Natural killer cell (primary cell): ENCODE measurements at places on chromosomes 16 and 17. TPM values are rescaled to one million over a fixed set of nuclear protein-coding genes. Genes with fewer than 3 reads are reported as not detected.

Gene SLC13A2
- total RNA-seq: not detected

Gene NKD1
- total RNA-seq: 0.75 TPM

Gene TNP2
- total RNA-seq: not detected

Gene SMIM5
- 2.0 TPM for total RNA-seq

Gene TSR1
- 19.7 TPM for total RNA-seq

Gene CDH16
- not detected for total RNA-seq

Gene RHBDL3
- total RNA-seq: not detected

Gene FAM20A
- 1.3 TPM for total RNA-seq

Gene TBC1D3L
- total RNA-seq: 7.9 TPM

Gene ASPA
- not detected for total RNA-seq

- no peak overlapping the region for H3K4me3 ChIP-seq
- no peak overlapping the region for H3K27ac ChIP-seq
- peaks cover 56% of the 10 kb centered on the region for H3K4me1 ChIP-seq
- H3K36me3 ChIP-seq: peaks cover 92% of the 10 kb centered on the region
- no peak for DNase-seq
- H3K27me3 ChIP-seq: no peaks in the 10 kb centered on the region
Observed at GRCh38 chr17:74767111-74767516, 9.0 kb downstream of the NAT9 start.

DNA sequence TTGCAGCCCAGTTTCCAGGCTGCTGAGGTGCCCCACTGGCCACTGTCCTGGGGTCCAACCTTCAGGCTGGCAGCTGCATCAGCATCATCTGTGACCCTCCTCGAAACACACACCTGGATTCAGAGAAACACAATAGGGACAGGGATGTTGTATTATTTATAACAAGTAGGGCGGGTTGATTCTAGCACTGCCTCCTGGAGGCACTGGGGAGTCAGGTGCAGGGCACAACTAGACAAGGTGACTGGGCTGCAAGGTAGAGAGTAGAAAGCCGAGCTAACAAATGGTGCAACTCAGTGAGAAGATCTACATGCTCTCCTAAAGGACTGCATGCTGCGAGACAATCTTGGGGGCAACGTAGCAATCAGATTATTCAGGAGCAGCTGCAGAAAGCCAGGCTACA is 317.3 kb downstream of the SLC39A11 start:
- H3K27ac ChIP-seq: no peak overlapping the region
- no peak for DNase-seq
- H3K36me3 ChIP-seq: no peaks in the 10 kb centered on the region
- no peaks in the 10 kb centered on the region for H3K4me1 ChIP-seq
- no peaks in the 10 kb centered on the region for H3K27me3 ChIP-seq
- H3K4me3 ChIP-seq: no peak overlapping the region

DNA sequence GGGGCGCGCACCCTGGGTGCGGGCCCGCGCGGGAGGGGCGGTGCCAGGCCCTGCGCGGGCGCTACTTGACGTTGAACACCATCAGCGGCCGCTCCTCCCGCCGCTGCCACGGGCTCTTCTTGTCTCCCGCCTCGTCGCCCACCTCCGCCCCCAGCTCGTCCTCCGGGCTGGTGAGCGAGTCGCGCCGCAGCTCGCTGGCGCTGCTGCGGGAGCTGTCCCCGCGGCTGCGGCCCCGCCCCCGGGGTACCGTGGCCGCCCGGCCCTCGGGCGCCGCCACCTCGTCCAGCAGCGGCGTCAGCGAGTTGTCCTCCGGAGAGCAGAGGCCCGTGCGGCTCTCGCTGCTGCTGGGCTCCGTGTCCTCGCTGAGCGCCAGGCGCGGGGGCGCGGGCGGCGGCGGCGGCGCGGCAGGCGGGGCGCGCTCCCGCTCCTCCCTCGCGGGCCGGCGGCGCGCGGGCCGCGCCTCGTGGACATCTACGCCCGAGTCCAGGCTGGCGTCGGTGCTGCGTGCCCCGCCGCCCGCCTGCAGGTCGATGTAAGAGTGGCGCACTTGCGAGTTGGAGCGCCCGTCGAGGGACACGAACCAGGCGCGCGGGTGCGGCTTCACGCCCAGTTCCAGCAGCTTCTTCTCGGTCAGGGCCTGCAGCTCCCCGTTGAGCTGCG is 8.7 kb downstream of the GRN start:
- peaks cover 7% of the 10 kb centered on the region for H3K36me3 ChIP-seq
- no peak overlapping the region for H3K27ac ChIP-seq
- peak; percentile 42 for DNase-seq
- no peak overlapping the region for H3K4me3 ChIP-seq
- H3K27me3 ChIP-seq: no peaks in the 10 kb centered on the region

GRCh38 chr16:1088295-1089170 is 7.5 kb downstream of the C1QTNF8 start:
- H3K4me3 ChIP-seq: no peak overlapping the region
- no peaks in the 10 kb centered on the region for H3K36me3 ChIP-seq
- DNase-seq: no peak

DNA sequence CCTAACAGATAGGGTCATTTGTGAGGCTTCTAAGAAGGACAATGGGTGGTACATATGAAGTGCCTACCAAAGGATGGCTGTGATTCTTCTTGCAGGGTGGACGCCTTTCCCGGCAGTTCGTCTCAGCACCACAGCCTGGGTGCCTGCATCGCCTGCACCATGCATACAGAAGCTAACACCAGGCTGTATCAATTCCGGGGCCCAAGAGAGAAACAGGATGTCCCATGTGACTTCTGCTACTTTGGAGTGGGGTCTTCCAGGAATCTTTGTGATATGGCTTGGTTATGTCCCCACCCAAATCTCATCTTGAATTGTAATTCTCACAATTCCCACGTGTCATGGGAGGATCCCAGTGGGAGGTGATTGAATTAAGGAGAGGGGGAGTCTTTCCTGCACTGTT is 251.6 kb upstream of the TNRC6C start:
- DNase-seq: no peak
- no peak overlapping the region for H3K4me3 ChIP-seq
- no peak overlapping the region for H3K27ac ChIP-seq

GRCh38 chr17:47200325-47200664 is 8.9 kb upstream of the MYL4 start:
- no peak overlapping the region for H3K4me3 ChIP-seq
- H3K36me3 ChIP-seq: no peaks in the 10 kb centered on the region
- no peaks in the 10 kb centered on the region for H3K27me3 ChIP-seq
- peaks cover 30% of the 10 kb centered on the region for H3K4me1 ChIP-seq

DNA sequence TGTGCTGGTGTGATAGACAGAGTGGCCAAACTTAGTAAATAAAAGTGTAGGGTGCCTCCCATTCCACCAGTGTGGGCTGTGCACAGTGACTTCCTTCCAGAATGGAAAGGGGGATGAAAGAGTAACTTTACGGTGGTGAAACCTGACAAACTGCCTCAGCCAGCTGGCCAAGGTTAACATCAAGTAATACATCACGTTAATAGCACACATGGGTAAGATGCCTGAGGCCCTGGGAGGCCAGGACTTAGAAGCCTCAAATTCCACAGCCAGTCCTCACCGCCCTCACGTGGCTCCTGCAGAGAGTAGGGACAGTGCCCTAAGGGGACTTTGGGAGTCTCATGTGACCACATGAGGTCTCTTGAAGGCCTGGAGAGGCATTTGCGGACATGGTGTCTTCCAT is 14.1 kb downstream of the RMI2 start:
- H3K4me3 ChIP-seq: no peak overlapping the region
- no peaks in the 10 kb centered on the region for H3K36me3 ChIP-seq
- H3K27ac ChIP-seq: no peak overlapping the region
- DNase-seq: no peak

DNA sequence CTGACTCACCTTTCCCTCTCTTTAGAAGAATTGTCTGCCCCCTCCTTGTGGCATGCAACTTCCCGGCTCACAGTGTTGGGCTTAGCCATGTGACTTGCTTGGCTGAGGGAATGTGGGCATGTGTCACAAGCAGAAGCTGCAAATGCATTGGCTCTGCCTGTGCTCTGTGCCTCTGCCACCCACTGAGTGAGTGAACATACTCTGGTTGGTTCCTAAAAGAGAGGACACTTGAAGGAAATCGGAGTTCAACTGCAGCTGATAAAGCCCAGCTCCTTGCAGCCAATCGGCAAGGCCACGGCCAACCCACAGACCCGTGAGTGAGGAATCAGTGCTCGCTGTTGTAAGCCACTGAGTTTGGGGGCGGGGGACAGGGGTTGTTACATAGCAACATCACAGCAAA is 10.9 kb upstream of the GINS2 start:
- no peak overlapping the region for H3K4me3 ChIP-seq
- no peaks in the 10 kb centered on the region for H3K36me3 ChIP-seq

GRCh38 chr16:4385789-4386450 is 14.3 kb downstream of the VASN start:
- no peak overlapping the region for H3K27ac ChIP-seq
- no peaks in the 10 kb centered on the region for H3K27me3 ChIP-seq
- no peak for DNase-seq
- no peaks in the 10 kb centered on the region for H3K4me1 ChIP-seq
- no peak overlapping the region for H3K4me3 ChIP-seq

GRCh38 chr17:26731005-26731921 is 562.7 kb upstream of the WSB1 start:
- no peaks in the 10 kb centered on the region for H3K4me1 ChIP-seq
- no peak overlapping the region for H3K4me3 ChIP-seq
- no peaks in the 10 kb centered on the region for H3K27me3 ChIP-seq
- H3K27ac ChIP-seq: no peak overlapping the region
- no peaks in the 10 kb centered on the region for H3K36me3 ChIP-seq
- no peak for DNase-seq

DNA sequence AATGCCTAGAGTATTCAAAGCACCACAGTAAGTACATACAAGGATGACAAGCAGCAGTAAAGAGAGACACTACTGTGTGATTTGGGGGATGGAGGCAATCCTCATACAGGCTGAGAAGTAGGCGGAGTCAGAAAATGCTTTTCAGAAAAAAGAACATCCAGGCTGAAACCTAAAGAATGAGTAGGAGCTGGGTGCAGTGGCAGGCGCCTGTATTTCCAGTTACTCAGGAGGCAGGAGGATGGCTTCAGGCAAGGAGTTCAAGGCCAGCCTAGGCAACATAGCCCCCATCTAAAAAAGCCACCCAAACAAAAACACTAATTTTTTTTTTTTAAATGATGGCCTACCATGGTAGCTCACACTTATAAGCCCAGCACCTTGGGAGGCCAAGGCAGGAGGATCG is 10.3 kb downstream of the KANSL1 start:
- peaks cover 43% of the 10 kb centered on the region for H3K4me1 ChIP-seq
- no peak for DNase-seq
- no peaks in the 10 kb centered on the region for H3K27me3 ChIP-seq

DNA sequence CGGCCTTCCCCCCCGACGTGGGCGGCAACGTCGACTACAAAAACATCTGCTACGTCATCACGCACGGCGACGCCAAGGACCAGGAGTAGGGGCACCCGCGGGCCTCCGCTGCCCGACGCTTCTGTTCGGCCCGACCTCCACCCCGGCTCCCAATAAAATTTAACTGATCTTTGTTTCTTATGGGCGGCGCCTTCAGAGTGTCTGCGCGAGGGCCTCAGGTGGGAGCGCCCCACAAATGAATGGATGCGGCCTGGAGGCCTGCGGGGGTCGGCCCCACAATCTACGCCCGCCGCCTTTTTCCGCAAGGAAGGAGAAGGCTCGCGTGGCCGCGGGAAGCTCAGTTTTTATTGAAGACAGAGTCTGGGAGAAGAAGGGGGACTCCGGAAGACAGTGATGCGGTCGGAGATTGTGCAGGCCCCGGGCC is 3.2 kb downstream of the MYL11 start:
- peak overlapping the region; percentile 99 for H3K27ac ChIP-seq
- DNase-seq: peak; percentile 80
- H3K4me3 ChIP-seq: peak overlapping the region; percentile 64
- peaks cover 63% of the 10 kb centered on the region for H3K4me1 ChIP-seq

- no peaks in the 10 kb centered on the region for H3K27me3 ChIP-seq
- H3K27ac ChIP-seq: no peak overlapping the region
- no peak overlapping the region for H3K4me3 ChIP-seq
- peaks cover 7% of the 10 kb centered on the region for H3K4me1 ChIP-seq
- no peaks in the 10 kb centered on the region for H3K36me3 ChIP-seq
Observed at GRCh38 chr16:88343271-88343791, 39.4 kb upstream of the ZNF469 start.

GRCh38 chr17:79325709-79326430 is 251.2 kb downstream of the ENGASE start:
- H3K4me3 ChIP-seq: no peak overlapping the region
- H3K36me3 ChIP-seq: no peaks in the 10 kb centered on the region
- DNase-seq: no peak
- no peaks in the 10 kb centered on the region for H3K4me1 ChIP-seq

DNA sequence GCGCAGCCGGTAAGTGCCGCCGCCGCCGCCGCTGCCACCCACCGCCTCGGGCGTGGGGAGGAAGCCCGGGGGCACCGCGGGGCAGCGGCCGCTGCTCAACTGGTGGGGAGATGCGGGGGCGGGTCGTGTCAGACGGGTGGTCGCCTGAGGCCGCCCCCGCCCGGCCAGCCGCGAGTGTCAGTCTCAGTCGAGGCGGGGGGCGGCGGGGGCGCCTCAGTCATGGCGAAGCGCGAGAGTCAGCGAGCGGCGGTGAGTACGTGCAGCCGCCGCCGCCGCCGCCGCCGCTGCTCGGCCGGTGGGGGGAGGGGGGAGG is 76.2 kb downstream of the CHD9 start:
- peaks cover 12% of the 10 kb centered on the region for H3K4me1 ChIP-seq
- H3K4me3 ChIP-seq: peak overlapping the region; percentile 30
- no peak overlapping the region for H3K27ac ChIP-seq
- no peak for DNase-seq

- no peaks in the 10 kb centered on the region for H3K36me3 ChIP-seq
- no peak for DNase-seq
- no peak overlapping the region for H3K27ac ChIP-seq
Observed at GRCh38 chr17:17064322-17064721, 22.1 kb downstream of the MPRIP start.

DNA sequence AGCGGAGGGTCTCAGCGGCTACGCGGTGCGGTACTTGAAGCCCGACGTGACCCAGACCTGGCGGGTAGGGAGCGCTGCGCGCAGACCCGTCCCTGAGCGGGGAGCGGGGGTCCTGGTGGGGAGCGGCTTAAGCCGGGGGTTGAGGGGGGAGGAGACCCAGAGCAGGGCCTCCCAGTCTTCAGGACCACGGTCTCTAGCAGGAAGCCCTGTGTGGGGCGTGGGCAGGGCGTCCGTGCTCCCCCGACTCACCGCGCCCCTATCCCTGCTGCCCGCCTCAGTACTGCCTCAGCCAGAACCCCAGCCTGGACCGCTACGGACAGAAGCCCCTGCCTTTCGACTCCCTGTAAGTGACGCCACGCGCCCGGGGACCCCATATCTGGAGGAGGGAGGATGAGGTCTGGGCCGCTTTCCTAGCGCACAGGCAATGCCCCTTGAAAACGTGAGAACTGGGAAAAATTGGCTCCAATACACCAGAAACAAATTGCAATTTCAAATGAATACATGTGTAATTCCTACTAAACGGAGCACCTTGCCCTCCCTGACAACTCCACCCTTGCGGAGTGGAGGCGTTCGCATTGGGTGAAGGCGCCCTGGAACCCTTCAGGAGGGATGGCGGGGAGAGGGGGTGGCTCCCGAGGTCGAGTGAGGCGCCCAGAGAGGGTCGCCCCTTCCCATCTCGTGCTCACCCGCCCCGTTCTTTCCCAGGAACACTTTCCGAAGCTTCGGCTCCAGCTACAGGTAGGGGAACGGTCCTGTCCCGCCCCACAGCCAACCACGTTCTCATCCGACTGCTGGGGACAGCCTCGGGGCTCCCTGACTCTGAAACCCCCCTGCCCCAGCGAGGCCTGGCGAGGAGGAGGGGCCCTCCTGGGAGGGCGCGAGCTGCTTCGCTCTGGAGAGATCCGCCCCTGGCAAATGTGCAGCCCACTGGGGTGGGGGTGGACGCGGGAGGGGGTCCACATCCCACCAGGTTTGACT is 14.6 kb upstream of the CNGB1 start:
- H3K4me1 ChIP-seq: peaks cover 21% of the 10 kb centered on the region
- H3K4me3 ChIP-seq: peak overlapping the region; percentile 34
- no peaks in the 10 kb centered on the region for H3K36me3 ChIP-seq
- no peaks in the 10 kb centered on the region for H3K27me3 ChIP-seq
- no peak overlapping the region for H3K27ac ChIP-seq
